ENCODE measurements at places on chromosomes 16 and 17.

GRCh38 chr17:19005789-19006430, 1.3 kb upstream of the FAM83G start:
- no peak for DNase-seq

DNA sequence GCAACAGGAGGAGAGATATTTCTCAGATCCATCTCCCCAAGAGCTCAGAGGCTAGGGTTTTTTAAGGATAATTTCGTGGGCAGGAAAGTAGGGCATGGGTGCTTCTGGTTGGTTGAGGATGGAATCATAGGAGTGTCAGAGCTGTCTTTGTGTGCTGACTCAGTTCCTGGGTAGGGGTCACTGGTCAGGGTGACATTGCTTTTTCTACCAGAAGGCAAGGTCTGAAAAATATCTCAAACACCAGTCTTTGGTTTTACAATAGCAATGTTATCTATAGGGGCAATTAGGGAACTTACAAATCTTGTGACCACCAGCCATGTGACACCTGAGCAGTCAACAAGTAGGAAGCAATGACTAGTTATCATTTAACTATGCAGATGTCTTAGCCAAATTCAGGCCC, 82.9 kb upstream of the DYNLRB2 start:
- no peak for DNase-seq

- DNase-seq, result no peak
Measured at GRCh38 chr17:45013021-45013997, 38.1 kb downstream of the DCAKD start.

DNA sequence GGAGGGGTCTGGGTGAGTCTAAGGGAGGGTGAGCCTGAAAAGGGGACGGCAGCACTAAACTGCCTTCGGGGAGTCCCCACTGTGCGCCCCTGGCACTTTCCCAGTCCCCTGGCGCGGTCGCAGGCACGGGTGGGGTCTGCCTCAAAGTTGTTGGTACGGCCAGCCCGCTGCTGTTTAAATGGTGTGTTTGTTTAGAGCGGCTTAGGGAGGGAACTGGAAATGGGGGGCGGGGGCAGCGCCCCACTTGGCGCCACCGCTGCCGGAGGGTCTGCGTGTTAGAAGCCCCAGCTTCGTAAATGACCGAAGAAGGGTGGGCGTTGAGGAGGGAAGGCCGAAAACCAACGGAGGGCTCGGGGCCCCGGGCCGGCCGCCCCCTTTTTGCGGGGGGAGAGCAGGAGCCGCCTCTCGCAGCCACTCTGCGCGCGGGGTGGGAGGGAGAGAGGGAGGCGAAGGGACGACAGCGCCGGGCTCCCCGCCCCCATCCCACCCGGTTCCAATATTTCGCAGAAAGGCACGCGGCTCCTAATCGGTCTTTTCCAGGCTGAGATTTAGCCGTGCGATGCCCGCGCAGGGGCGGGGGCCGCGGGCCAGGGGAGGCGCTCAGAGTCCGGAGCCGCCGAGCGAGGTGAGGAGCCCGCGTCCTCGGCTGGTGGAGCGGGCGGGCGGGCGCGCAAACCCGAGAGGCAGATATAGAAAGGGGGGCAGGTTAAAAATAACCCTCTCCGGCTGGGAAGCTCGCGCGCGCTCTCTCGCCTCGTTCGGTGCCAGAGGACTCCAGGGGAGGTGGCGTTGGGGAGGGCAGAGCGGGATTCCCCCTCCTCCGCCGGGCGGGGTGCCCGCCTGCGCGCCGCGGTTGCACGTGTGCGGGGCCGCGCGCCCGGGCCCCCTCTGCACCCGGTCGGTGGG, 54.9 kb downstream of the SREBF1 start:
- no peak for DNase-seq

GRCh38 chr17:61431594-61432311, 20.5 kb upstream of the TBX4 start:
- DNase-seq, result no peak

DNA sequence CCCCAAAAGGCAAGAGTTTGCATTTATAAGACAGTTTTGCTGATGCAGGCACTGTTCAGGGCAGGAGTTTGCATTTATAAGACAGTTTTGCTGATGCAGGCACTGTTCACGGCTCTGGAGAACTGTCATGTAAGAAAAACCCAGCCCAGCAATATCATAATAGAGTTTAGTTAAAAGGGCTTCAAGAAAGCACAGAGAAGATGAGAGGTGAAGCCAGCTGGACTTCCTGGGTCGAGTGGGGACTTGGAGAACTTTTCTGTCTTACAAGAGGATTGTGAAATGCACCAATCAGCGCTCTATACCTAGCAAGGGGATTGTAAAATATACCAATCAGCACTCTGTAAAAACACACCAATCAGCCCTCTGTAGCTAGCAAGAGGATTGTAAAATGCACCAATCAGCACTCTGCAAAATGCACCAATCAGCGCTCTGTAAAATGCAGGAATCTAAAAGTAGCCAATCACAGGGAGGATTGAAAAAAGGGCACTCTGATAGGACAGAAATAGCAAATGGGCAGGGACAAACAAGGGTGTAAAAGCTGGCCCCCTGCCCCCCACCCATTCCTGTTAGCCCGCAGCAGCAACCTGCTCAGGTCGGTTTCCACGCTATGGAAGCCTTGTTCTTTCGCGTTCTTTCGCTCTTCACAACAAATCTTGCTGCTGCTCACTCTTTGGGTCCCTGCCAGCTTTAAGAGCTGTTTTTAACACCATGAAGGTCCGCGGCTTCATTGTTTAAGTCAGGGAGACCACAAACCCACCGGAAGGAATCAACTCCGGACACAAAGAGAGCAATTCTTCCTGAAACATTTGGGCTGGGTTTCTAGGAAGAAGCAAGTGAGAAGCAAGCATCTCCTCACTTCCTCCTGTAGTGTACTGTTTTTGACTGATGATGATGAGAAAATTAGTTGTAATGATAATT, 1.8 kb upstream of the CBX1 start:
- peak; percentile 10 for DNase-seq

- DNase-seq, result no peak
Measured at GRCh38 chr17:2292100-2292499, 11.5 kb downstream of the SMG6 start.

DNA sequence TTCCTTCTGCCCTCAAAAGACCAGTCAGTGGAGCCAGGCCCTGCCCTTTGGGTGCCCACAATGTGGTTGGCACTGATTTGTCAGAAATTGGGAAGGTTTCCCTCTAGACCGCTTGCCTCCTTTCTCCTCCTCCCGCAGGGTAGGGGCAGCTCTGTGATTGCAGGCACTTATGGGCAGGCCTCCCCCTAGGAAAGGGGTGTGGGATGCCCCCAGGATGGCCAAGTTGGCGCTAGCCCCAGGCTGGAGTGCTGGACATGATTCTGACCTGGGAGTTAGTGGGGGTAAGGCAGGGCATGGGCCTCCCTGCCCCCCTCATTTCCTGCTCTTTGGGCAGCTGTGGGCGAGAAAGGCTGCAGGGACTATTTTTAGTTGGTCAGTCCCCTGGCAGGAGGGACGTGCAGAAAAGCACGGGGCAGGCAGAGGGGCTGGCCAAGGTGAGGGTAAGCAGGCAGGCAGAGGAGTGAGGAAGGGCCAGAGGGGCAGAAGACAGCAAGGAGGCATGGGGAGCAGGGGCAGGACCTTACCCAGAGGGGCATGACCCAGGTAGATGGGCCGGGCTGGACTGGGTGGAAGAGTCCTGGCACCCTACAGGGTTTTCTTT, 3.3 kb downstream of the RARA start:
- DNase-seq, result no peak

Data from activated CD4-positive, alpha-beta T cell treated with anti-CD3 and anti-CD28 coated beads for 24 hours (primary cell).